ENCODE measurements at places on chromosomes 16 and 17.
A peak's percentile ranks its signal among the peaks of the same experiment; 100 is the strongest.

GRCh38 chr16:66254106-66254505 lies 112.4 kb upstream of the CDH5 start:
- no peak for DNase-seq

DNA sequence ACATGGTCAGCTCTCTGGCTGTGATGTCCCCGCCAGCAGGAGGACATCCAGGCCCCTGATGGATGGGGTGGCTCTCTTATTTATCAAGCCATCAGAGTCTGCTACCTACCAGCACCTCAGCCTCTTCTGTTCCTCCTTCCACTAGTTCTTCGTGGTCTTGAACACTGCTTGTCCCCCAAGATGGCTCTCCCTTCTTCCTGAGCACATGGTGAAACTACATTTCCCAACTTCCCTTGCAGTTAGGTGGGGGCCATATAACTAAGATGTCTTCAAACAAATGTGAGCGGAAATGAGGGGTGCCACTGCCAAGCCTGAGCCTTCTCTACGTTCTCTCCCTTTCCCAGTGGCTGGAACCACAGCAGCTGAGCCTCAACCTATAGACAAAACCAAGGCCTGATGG lies 29.8 kb upstream of the CCDC182 start:
- no peak for DNase-seq

- no peak for DNase-seq
Measured at GRCh38 chr16:49556606-49557446, 183.2 kb downstream of the C16orf78 start.

GRCh38 chr17:49843774-49844350 lies 4.0 kb downstream of the TAC4 start:
- DNase-seq: peak; percentile 39

GRCh38 chr17:35947156-35947585 lies 3.7 kb upstream of the LYZL6 start:
- peak; percentile 57 for DNase-seq

- no peak for DNase-seq
Measured at GRCh38 chr17:38918129-38918913, 7.1 kb upstream of the LASP1NB start.
